ENCODE measurements at places on chromosomes 2 and 18.

DNA sequence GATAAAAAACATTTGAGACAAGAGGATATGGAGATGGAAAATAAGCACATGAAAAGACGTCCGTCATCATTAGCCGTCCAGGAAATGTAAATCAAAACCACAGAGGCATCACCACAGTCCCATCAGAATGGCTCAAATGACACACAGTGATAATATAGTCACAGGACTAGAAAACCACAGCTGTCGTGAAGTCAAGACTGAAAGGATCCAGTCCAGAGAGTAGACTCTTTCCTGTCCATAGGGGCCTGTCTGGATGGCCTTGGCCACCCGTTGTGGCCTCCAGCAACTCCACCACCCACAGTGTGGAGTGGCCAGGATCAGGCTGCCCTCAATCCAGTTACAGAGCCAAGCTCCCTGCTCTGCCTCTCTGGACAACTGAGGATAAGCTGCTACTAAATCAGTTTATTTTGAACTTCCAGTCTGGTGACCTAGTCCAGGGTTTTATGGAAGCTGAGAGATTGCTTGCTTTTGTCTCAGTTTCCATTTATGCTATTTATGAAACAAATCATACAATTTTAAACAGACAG lies 60.4 kb downstream of the RHOB start:
- no peak for DNase-seq

- no peak for DNase-seq
These were observed 226.3 kb downstream of the MREG start for GRCh38 chr2:215787025-215787424.

GRCh38 chr2:20381457-20381856 lies 30.8 kb upstream of the PUM2 start:
- DNase-seq = peak; percentile 55

DNA sequence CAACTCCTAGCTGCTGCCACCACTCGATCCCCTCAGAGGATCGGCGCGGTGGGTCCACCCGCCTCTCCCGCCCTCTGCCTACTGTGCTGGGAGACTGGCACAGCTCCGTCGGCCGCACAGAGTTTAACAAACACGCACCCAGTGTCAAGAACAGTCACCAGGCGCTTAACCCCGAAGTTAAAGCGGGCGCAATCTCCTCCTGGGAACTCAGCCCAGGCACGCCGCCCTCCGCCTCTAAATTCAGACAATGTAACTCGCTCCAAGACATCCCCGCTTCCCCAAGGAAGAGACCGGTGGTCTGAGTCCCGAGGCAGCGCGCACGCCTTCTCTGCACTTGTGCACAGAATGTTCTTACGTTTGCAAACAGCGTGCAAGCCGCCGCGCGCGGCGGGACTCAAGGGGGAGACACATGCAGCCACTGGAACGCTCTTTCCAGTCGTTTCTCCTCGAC lies 533 bp downstream of the CXCR4 start:
- DNase-seq = no peak

DNA sequence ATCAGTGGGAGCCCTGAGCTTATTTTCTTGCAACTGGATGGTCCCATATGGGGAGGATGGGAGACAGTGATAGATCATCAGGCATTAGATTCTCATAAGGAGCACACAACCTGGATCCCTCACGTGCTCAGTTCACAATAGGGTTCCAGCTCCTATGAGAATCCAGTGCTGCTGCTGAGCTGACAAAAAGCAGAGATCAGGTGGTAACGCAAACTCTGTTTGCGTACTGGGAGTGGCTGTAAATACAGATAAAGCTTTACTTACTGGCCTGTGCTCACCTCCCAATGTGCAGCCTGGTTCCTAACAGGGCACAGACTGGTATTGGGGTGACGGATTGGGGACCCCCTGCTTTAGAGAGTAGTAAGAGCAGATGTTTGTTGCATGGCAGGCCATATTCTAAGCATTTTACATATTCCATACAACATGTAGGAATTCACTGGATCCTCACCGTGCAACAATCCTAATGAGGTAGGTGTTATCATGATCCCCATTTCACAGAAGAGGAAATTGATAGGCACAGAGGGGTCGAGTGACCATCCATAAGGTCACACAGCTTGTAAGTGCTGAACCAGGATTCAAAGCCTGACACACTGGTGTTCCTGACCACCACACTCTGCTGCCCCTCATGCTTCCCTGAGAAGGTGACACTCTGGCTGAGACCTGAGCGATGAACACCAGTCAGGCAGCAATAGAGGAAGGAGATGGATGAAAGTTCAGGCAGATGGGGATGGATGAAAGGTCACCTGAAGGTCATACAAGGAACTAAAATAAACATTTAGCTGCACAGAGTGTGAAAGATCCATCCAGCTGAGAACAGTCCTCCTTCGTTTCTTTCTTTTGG lies 15.7 kb upstream of the MAT2A start:
- no peak for DNase-seq

DNA sequence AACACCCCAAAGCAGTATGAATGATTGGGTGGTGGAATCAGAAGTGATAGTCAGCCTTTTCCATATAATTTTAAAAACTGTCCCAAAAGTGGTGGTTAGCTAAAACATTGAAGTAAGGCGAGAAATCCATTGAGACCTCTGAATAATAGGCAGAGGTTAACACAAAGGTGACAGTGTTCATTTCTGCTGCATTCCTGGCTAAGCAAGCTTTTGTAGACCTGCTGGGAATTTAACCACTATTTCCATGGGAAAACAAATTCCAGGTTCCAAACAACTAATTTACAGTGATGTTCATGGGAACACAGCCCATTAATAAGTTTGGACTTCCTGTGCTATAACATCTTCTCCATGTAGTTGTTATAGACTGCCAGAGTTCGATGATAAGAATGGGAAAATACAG lies 6.3 kb upstream of the INO80D start:
- peak; percentile 51 for DNase-seq

- no peak for DNase-seq
These were observed 45.5 kb downstream of the CDC42EP3 start for GRCh38 chr2:37625796-37626571.

DNA sequence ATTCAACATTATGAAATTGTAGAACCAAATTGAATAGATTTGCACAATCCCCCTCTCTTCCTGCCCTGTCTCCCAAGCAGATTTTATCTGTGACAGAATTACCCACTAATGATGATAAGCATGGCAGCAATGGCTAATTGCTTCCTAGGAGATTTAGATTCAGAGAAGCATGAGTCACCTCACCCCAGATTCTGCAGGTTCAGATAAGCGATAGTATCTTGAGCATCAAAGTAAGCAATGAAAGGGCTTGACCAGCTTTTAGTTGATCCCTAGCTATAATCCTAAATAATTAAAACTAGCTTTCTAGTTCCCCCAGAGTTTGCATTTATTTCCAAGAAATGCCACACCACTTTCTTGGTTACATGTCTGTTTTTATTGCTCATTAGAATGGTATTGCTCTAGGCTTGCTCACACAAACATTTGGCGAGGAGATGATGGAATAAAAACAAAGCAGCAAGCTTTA lies 204.3 kb downstream of the GULP1 start:
- DNase-seq = no peak

GRCh38 chr2:101230541-101231001 lies 22.1 kb upstream of the CNOT11 start:
- peak; percentile 98 for DNase-seq

DNA sequence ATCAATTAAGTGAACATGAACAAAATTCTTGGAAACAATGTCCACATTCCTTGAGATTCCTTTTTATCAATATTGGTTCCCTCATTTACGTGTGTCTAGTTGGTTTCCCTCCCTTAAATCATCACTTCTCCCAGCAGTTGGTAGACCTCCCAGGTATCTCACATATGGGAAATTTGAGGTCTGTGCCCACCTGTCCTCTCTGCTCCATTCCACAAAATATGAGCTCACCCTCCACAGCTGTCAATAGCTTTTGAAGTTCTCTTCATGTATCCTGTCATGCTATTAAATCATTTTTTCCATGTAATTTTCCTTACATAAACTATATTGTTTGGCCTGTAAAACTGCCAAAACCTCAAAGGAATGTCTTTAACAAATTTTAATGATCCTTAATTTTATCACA lies 992.2 kb upstream of the ACVR2A start:
- no peak for DNase-seq

DNA sequence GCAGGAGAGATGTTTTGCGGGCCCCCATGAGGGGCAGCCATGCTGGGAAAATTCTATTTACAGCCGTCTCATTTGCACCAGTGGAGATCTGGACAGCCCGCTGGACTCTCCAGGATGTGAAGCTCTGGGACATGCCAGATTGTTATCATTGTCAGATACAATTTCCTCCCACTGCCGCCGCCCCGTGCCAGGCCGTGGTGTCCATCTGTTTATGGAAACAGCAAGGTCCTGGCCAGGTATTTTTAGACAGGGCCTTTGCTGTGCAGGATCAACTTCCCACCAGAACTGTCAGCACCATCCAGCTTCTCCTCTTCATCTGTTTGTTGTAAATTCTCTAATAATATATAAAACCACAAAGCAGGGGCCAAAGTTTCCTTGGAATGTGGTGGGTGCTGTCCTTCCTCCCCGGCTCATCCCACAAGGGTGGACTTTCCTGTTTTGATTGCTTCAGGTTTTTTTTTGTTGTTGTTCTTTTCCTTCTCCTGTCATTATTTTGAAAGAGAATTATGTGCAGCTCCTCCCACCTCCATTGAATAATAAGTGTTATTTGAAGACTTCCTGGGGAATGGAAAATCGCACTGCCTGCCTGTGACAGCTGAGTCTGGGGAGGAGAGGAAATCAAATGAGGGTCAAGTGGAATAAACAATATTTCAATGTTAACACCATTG lies 398.1 kb downstream of the TNS1 start:
- no peak for DNase-seq

GRCh38 chr2:231455890-231456289 lies 8.4 kb downstream of the NCL start:
- no peak for DNase-seq

DNA sequence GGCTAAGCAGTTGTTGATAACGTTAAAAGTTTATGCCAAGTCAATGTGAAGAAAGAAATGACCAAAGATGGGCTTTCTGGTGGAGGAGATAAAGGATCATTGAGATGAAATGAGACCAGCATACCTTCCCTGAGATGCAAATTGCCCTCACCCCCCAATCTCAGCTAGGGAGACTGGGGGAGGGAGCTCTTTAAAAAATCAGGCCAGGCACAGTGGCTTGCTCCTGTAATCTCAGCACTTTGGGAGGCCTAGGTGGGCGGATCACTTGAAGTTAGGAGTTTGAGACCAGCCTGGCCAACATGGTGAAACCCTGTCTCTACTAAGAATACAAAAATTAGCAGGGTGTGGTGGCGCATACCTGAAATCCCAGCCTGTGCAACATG lies 30.9 kb upstream of the KCMF1 start:
- DNase-seq = no peak

GRCh38 chr2:126657148-126657635 lies 1.2 kb downstream of the GYPC start:
- peak; percentile 33 for DNase-seq

DNA sequence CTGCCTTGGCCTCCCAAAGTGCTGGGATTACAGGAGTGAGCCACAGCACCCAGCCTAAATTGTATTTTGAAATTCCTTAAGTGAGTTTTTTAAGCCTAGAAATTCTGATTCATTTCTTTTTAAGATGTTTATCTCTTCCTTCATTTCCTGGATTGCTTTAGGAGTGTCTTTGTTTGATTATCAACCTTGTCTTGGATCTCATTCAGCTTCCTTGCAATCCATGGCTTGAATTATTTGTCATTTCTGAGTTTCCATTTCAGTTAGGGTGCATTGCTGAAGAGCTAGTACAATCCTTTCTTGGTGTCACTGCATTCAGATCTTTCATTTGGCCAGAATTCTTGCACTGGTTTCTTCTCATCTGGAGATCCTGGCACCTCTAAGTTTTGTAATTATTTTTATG lies 606.4 kb upstream of the ZNF804A start:
- no peak for DNase-seq

GRCh38 chr2:197308585-197308984 lies 2.0 kb downstream of the ANKRD44 start:
- DNase-seq = no peak

- DNase-seq = no peak
These were observed 194.7 kb downstream of the RND3 start for GRCh38 chr2:150292807-150293206.

DNA sequence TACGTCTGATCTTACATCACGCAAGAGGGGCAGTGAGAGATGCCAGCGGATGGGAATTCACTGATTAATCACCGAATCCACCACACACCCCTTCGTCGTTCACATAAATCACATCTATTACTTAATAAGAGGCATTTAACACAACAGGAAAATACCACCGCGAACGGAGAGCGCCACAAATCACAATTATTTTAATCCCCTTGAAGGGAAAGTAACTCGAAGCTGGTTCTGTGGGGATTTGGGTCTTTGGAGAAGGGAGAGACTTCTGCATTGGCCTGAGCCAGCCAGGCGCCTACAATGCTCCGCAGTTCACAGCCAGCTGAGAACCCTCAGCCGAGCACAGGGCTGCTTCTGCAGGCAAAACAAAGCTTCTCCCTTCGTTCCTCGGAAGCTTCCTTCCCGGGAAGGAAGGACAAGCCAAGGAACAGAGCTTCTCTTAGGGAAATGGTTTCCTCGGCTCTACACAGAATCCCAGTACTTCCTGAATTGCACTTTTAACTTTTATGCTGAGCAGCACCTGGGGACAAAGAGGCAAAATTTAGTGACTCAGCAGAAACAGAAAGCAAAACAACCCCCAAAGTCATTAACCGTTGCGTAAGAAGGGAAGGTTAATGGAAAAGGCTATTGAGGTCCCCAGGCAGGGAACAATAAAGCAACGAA lies at the start of gene LRP1B:
Gene LRP1B, minus strand, starts transcription at position 7 of the 660 bp plus-strand sequence. CDS start 287 bp downstream, outside the sequence.
- DNase-seq = peak; percentile 84

DNA sequence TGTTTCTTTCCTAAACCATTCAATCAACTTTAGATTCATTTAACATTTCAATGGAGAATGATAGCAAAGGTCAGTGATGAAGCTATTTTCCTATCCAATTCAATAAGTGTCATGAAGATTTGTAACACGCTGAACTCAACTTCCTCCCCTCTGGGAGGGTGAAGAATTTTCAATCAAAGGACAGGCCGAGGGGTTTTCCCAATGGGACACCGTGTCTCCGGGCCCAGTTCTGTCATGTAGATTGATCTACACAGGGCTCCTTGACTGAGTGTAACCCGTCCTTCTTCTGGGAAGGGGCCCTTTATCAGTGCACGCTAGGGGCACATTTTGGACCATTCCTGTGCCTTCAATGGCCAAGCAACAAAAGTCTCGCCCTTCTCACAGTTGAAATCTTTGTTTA lies 90.1 kb downstream of the KCNE4 start:
- DNase-seq = no peak

GRCh38 chr2:127674241-127675209 lies 805 bp downstream of the LIMS2 start:
- DNase-seq = no peak

GRCh38 chr18:32139835-32140283 lies 48.2 kb downstream of the RNF138 start:
- DNase-seq = no peak

GRCh38 chr2:72605836-72606442 lies 219.9 kb downstream of the EXOC6B start:
- peak; percentile 16 for DNase-seq

- no peak for DNase-seq
These were observed 310.2 kb upstream of the GALNT5 start for GRCh38 chr2:156947261-156947660.

GRCh38 chr2:179946346-179946745 lies 60.8 kb downstream of the CWC22 start:
- no peak for DNase-seq
